Esophagus squamous epithelium (tissue), 5 donors: ENCODE measurements at places on chromosomes 11 and 22.

GRCh38 chr11:114441921-114442320, 2.7 kb downstream of the REXO2 start:
- DNase-seq, result no peak

DNA sequence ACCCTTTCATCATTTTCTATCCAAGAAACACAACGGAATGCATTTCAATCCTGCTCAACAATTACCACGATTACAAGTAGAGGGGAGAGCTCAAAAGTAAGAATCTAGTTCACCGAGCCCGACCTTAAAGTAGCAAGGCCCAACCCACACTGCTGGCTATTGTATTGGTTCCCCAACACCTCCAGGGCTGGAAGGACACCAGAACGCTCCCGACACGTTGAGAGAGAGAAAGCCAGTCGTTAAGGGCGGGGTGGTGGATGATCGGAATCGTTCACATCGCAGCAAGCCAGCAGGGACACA, 690 bp downstream of the CKAP5 start:
- DNase-seq, result no peak

- DNase-seq, result no peak
These were observed 12.5 kb downstream of the USH1C start for GRCh38 chr11:17531636-17532113.

GRCh38 chr22:19174106-19175025, 4.2 kb downstream of the SLC25A1 start:
- DNase-seq, result no peak

DNA sequence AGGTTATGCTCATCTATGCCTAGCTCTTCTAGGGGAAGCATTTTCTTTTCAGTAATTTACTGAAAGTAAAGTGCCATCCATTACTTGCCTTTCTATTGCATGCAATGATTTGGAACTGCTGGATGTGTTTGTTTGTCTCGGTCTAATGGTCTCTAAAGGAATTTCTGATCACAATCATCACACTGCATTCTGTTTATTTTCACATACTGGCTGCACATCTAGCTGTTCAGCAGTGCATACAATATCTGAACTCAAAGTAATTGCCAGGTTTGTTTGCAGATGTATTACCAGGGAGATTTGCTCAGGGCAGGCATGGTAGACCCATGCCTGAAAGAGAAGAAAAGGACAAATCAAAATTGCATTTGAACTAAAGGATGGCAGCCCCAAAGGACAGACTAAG, 36.4 kb upstream of the CWF19L2 start:
- no peak for DNase-seq

GRCh38 chr11:70193411-70194292, 9.4 kb upstream of the FADD start:
- DNase-seq, result no peak

DNA sequence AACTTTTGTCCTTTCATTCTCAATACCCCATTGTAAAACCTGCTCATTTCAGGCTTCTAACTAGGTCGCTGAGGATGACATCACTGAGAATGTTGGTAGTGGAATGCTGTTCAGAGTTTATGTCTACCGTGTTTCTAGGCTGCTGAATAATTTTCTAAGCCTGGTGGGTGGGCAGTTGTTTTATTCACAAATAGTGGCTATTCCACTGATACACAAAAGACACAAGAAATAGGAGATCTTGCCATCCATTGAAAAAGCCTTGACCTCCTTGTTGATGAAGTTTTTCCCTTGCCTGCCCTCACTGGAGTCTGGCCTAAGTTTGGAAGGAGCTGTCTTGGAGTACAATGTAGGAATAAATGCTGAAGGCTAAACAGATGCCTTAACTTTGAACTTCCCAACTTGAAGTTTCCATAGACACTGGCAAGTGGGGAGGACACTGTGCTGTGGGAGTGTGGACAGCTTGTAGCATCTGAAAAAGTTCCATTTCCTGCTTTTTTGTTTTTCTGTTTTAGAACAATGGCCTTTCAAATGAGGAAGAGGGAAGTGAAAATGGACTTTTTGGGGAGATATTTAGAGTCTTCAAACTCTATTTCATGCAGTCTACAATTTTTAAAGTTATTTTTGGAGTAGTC, 59.2 kb downstream of the TRIM44 start:
- DNase-seq, result no peak

- DNase-seq, result no peak
These were observed 71.2 kb downstream of the MYO7A start for GRCh38 chr11:77199137-77199745.

DNA sequence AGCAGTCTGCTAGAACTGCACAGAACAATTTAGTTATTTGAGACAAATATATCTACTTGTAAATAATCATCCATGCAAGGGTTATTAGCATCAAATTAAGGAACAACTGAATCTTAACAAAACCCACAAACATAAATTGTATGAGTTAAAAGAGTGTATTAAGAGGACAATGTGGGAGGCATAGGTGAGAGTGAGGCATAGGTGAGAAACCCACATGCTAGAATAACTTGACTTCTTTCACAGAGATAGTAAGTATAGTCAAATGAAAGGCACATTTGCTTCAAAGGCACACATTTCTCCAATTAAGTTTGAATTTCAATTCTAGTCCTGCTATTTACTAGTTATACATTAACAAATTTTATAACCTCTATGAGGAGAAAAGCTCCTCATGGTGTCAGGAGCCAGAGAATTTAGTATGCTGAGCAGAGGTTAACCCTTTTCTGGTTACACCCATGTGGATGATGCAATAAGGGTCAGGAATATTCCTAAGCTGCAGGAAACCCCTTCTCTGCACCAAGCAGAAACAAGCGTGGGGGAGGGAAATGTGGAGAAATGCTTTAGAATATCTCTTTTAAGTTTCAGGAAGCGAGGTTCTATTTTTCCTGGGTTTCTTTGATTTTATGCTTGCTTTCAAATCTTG, 264.2 kb downstream of the GRM5 start:
- no peak for DNase-seq

DNA sequence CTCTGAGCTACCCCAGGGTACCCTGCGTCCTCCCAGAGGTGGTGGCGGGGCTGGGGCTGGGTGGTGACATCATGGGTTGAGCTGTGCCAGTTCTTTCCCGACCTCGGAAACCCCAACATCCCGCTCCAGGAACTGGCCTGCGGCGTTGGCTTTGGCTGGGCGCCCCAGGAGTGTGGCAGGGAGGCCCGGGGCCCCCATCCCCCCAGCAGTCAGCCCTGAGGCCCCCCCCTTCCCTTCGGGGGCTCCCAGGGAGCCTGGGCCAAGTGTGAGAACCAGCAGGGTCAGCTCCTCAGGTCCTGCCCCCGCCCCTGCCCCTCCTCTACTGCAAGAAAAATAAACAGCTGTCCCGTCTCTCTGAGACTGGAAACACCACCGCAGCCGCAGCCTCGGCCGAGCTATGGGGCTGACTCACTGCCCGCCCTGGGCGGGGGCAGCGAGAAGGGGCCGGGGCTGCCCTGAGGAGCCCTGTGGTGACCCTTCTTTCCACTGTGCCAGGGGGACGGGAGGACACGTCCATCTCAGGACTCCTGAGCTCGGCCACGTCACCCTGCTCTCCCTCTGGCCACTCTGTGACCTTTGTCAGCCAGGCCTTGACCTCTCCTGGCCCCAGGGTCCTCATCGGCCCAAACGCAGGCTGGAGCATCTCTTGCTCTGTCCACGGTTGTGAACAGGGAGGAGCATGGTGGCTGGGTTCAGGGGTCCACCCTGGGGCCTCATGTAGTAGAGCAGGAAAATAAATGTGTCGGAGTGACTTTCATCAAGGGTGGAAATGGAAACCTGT, 73.4 kb downstream of the WNT7B start:
- DNase-seq, result no peak

DNA sequence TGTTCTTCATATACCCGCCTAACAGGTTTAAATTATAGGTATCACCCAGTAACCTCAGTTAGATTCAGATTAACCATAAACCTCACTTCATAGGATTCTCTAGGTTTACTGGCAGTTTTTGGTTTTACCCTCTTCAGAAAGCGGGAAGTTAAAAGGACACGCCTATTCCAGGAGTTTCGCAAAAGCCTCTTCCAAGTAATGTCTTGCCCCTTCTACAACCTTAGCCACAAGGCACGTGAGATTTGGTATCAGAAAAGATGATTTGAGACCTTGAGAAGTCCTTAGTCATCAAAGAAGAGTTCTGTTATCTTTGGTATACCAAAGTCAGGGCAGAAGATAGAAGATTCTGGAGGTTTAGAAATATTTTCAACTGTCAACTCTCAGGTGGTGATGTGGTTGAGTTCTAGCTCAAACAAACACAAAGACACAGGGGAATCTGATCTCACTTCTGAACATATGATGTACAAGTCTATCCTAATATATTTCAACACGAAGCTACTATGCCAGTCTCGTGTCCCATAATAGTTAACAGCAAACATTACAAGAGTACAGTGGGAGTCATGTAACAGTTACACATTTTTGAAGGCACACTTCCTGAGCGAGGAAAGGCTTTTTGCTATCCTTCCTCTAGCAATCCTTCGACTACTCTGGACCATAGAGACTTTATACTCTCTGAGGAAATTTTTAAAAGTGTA, 103.5 kb downstream of the USP35 start:
- DNase-seq, result no peak

GRCh38 chr22:35053060-35053835, 12.7 kb upstream of the ISX start:
- DNase-seq, result no peak

GRCh38 chr11:1861435-1862411, 8.8 kb downstream of the LSP1 start:
- DNase-seq, result no peak

GRCh38 chr11:100182350-100182749, 504.7 kb upstream of the ARHGAP42 start:
- DNase-seq, result no peak

DNA sequence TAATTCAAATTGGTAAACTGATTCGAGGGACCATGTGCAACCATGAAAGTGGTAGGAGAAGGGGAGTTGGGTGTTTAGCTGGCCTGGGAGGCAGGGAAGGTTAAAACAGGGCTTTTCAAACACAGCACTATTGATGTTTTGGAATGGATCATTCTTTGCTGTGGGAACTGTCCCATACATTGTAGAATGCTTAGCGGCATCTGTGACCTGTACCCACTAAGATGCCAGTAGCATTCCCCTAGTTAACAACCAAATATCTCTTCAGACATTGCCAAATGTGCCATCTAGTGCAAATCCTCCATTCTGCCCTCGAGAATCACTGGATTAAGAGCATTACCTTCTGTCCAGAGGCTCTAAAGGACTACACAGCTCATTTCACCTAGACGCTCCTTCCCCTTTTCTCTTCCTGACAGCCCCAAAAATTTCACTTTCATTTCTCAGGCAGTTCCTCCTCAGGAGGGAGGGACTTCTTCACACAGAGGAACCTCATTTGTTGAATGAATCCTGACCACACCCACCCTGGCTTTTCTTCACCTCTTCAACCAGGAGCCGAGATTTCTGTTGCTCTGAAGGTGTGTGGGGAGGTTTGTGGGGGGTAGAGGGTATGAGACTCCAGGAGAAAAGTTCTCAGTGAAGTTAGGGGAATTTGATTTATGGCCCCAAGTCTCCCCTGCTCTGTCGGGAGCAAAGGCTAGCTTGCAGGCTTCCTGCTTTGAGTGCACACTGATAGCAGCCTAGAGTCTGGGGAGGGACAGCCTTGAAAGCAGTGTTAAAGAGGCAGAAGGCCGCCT, at the start of gene TRIM34:
TSS of gene TRIM34 (plus strand) at position 513 of the 791 bp plus-strand sequence. CDS start 7,331 bp downstream, outside the sequence.
- no peak for DNase-seq

GRCh38 chr22:49111085-49111484, 716.6 kb downstream of the BRD1 start:
- DNase-seq, result no peak

GRCh38 chr11:1693327-1694063, 3.5 kb upstream of the KRTAP5-6 start:
- no peak for DNase-seq

DNA sequence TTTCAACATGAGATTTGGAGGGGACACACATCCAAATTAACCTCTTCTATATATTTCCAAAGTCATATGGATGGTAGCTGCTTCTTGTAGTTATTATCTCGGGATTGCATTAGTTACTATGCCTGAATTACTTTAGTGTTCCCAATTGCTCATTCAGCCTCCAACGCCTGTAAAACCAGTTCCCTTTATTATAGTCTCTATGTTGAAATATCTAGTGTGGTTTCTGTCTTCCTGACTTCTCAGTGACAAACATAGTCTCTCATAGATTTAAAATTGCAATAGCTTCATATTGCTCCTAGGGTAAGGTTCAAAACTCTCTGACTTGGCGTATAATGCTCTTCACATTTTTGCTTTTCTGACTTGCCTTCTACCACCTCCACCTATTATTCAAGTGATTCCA, 366.4 kb downstream of the CASP12 start:
- no peak for DNase-seq

DNA sequence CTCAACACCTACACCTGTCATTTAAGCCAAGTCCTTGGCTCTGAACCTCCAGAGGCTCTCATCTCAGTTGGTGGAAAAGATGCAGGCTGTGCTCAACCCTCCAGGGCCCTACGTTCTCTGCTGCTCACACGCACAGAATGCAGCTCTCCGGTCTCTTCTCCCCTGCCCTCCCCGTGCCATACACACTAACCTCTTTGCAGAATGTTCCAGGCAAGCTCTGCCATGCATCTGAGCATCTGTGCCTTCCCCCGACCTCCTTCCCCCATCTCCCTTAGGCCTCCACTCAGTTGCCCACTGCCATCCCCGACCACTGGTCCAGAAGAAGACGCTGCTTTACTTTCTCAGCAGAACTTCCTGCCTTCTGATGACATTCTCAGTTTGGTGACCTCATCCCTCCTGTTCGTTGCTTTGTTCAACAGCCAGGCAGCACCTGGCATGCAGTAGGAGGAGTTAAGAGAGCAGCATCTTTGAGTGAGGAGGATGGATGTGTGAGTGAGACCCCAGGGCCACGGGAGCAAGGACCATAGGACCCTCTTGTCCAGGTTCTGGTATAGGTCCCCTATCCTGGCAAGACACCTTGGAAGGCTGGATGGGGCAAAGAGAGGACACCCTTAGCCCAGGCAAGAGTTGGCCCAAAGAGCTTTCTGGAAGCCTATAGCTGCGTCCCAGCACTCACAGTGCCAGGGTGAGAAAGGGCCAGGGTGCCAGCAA, 598.0 kb downstream of the BRD1 start:
- DNase-seq, result no peak

DNA sequence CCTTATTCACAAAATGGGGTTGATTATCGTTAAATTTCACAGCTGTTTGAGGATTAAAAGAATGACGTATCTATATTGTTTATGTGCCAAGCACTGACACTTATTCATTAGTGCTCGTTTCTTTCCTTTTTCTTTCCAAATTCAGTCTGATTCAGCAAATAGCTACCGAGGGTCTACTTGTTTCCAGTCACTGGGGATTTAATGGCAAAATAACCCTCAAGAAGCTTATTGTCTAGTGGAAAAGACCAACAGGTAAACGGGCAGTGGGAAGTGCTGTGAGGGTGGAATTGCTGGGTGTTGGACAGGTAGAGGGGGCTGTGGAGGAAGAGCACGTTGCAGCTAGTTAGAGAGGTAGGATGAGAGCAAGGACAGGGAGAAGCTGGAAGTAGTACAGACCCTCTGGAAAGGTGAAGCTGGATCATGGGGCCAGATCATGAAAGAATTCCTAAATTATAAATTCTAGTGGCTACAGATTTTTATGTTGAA, 48.3 kb upstream of the BIRC3 start:
- DNase-seq, result no peak
